SW 1271 (cell line): ENCODE measurements at places on chromosomes 6 and 20.

- no peak for DNase-seq
Measured at GRCh38 chr6:169022079-169022478, 231.6 kb downstream of the THBS2 start.

- DNase-seq = no peak
Measured at GRCh38 chr6:21371676-21372171, 221.8 kb upstream of the SOX4 start.

DNA sequence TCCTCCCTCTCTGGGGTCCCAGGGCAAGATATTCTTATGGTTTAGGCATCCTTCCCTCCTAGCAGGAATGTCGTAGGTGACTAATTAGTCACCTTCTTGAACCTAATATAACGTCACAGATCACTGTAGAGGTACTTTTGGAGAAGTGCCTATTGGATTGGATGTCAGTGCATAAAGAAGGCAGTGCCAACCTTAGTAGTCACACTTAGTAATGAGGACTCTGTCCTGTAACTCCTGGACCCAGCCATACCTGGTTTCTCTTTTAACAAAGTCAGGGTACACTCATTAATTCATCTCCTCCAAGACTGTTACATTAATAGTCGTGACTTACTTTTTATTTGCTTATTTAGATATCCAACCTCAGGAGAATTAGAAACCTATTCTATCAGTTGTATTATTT lies 20.0 kb downstream of the VTA1 start:
- no peak for DNase-seq

GRCh38 chr20:37308086-37309050 lies 18.9 kb downstream of the MANBAL start:
- no peak for DNase-seq

GRCh38 chr6:6556161-6556737 lies 32.3 kb upstream of the LY86 start:
- DNase-seq = no peak

- no peak for DNase-seq
Measured at GRCh38 chr20:1323256-1323655, 5.7 kb downstream of the SDCBP2 start.

DNA sequence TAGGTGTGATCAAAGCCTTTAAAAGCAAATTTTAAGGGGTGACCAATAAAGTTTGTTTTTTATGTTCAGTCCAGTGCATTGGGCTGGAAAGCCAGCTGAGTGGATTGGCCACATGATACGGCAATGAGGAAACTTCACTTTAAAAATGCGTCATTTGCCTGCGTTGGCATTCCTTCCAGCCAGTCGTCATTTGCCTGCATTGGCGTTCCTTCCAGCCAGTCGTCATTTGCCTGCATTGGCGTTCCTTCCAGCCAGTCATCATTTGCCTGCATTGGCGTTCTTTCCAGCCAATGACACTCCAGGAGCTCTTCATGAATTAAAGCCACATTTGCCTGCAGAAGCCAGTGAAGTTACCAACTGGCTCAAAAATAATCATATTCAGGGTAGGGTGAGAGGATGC lies 378.6 kb downstream of the SMOC2 start:
- DNase-seq = no peak

DNA sequence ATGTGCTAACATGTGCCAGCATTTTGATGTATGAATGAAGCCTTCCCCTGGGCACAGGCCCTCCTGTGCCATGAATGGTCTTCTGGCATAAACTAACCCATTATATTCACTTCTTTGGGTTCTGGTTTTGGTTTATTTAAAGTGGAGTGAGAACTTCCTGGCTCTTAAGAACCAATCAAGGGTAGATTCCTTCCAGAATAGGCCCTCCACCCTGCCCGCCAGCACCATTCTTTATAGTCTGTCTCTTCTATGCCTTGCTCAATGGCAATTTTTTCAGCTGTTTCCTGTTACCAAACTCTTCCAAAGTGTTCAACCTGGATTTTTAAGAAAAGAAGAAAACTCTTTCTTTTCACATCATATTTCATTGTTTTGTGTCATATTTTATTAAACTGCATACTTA lies 44.1 kb downstream of the VEGFA start:
- no peak for DNase-seq

DNA sequence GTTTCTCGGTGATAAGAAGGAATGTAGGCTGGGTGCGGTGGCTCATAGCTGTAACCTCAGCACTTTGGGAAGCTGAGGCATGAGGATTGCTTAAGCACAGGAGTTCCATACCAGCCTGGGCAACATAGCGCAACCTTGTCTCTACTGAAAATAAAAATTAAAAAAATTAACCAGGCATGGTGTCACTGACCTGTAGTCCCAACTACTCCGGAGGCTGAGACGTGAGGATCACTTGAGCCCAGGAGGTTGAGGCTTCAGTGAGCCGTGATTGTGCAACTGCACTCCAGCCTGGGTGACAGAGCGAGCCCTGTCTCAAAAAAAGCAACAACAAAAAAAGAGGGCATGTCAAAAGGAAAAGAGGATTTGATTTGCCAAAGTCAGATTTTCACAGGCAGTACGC lies 3.9 kb downstream of the NEU1 start:
- DNase-seq = no peak

DNA sequence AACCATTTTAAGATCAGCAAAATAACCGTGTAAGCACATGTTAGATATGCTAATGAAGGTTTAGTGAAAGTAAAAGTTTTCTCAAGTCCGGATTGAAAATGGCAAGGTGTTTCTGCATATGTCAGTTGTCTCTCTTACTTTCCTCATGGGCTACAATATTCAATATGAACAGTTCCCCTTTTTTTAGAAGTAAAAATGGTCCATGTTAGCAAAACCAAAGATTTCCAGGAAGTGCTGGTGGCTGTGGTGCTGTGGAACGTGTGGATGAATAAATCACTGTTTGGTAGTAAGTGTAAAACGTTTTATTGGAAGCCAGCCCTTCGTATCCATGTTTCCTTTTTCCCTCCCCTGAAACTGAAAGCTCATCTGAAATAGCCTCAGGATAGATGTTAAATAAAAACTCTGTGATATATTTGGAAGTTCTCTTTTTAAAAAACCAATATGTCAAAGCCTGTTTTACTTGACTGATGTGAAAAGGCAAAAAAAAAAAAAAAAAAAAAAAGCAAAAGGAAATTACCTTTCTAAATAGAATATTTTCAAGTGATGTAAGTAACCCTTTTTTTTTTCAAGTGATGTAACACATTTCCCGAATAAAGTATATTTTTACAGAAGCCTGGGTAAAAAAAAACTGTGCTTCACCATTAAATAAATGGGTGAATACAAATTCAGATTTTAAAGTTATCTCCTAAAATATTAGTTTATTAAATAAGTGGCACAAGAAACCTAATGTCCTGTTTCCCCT lies 41.9 kb downstream of the PLEKHG1 start:
- no peak for DNase-seq

- DNase-seq = peak; percentile 74
Measured at GRCh38 chr20:11890331-11891076, 27.2 kb upstream of the BTBD3 start.

DNA sequence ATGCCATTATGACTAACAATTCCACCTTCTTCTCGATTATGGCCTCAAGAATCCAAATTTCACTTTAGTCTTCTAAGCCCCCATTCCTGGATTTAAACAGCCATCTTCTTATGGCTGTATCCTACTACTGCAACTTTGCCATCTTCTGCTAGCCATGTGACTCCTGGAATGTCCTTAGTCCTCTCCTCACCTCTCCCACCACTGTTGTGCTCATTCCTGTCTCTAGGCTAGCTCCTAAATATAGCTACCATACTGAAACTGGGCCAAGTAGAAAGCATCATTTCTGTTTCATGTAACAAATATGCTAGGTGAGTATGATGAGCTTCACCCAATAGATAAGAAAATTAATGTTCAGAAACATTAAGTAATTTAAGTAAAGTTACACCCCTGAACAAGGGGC lies 313.1 kb downstream of the CLVS2 start:
- no peak for DNase-seq

DNA sequence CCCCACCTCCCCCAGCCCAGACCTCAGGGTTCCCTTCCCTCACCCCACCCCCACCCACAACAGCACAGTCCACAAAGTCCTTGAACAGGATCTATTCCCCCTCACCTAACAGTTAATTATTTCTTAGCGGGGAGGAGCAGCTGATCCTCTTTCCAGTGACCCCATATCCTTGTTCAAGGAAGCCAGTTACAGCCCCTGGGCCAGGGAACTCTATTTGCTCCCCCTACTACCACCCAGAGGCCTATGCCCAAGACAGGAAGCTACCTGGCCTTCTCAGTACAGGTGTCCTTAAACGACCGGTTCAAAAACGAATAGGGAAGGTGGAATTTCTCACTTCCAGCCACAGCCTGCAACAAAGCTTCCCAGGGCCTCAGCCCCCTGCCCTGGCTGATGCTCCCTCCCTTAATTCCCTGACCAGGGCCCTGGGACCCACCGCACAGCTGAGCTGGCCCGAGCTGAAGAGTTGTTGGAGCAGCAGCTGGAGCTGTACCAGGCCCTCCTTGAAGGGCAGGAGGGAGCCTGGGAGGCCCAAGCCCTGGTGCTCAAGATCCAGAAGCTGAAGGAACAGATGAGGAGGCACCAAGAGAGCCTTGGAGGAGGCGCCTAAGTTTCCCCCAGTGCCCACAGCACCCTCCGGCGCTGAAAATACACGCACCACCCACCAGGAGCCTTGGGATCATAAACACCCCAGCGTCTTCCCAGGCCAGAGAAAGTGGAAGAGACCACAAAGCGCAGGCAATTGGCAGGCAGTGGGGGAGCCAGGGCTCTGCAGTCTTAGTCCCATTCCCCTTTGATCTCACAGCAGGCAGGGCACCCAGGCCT lies 778 bp downstream of the MCCD1 start:
- DNase-seq = no peak

- no peak for DNase-seq
Measured at GRCh38 chr6:106527117-106527516, 102.2 kb downstream of the RTN4IP1 start.

DNA sequence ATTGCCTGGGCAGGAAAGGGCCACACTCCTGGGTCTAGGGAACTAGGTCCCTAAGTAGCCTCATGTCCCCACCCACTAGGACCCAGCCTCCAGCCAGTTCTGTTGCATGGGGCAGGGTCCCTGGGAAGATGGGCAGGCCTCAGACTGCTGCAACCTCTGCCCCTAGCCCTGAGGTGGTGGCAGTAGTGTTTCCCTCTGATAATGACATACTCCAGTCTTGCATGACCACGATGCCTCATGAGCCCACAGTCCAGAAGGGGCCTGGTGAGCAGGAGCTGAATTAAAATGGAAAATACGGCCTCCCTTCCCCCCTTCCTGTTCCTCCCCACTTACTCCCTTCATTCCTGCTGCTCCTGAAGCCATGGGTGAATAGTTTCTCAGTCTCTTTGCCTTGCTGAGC lies 36.0 kb upstream of the SCRT2 start:
- DNase-seq = no peak

DNA sequence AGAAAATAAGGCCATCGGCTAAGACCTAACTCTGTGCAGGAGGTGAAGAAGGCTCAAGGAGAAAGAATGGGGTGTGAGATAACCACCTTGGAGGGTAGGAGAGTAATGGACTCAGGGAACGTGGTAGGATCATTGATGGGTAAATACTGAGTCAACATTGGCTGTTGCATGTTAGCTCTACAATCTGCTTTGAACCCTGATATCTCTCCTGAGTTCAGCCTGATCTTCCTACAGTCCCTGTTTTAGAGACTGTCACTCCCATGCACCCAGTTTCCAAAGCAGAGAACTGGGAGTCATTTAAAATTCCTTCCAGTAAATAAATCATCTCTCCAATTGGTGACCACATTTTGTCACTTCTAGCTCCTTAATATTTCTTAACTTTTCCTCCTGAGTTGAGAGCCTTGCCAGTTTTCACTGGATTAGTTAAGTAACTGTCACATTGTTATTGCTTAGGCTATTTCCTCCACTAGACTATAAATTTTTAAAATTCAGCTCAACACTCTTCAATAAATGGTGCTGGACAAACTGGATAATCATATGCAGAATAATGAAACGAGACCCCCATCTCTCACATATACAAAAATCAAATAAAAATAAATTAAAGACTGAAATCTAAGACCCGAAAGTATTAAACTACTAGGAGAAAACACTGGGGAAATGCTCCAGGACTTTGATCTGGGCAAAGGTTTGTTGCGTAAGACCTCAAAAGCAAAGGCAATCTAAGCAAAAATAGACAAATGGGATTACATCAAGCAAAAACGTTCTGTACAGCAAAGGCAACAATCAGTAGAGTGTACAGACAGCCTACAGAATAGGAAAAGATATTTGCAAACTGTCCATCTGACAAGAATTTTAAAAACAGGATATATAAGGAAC lies 138.9 kb upstream of the TMEM170B start:
- no peak for DNase-seq

DNA sequence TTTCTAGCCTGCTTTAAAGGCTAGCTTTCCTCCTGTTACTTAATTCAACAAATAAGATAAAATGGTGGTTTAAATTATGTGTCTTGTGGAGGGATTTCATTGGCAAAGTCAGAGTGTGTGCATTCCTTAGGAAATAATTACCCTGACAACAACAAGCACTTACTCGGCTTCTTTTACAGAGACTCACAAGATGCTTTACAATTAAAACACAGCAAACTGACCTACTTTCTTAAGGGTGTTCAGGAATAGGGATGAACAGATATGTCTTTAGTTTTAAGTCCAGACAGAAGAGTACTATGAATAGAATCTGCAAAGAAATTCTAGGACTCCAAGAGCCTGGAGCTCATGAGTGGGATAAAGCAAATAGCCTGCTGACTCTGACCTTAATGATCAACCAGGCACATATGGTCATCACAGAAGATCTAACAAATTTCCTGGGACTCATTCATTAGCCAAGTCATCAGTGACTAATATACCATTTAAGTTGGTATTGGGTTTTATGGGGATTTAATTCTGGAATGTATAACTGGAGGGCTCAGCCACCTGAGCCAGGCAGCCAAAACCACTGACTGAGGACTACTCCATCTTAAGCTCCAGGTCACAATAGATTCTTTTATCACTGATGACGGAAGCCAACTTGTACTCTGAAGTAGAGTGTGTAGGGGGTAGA lies 161.8 kb upstream of the RIMS1 start:
- DNase-seq = no peak

DNA sequence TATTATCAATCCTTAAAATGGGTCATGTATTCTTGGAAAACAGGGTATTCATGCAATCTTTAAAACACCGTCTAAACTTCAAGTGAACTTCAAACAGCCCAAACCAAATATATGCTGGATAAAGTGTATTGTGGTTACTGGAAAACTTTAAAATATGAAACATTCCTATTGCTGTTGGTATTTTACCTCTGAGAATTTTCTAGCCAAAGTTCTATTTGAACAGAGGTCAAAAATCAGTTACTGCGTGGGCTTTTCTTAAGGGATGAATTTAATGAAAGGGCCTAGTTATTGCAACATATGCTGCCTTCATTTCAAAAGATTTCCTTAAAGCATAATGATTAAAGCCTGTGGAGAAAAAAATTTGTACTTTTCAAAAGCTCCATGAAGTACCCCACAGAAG lies 436.0 kb downstream of the PLCB1 start:
- DNase-seq = no peak

- no peak for DNase-seq
Measured at GRCh38 chr20:43977252-43977651, 62.6 kb downstream of the TOX2 start.

- no peak for DNase-seq
Measured at GRCh38 chr6:133699741-133700385, 189.1 kb upstream of the TCF21 start.
